ENCODE measurements at places on chromosomes 13 and 19.

DNA sequence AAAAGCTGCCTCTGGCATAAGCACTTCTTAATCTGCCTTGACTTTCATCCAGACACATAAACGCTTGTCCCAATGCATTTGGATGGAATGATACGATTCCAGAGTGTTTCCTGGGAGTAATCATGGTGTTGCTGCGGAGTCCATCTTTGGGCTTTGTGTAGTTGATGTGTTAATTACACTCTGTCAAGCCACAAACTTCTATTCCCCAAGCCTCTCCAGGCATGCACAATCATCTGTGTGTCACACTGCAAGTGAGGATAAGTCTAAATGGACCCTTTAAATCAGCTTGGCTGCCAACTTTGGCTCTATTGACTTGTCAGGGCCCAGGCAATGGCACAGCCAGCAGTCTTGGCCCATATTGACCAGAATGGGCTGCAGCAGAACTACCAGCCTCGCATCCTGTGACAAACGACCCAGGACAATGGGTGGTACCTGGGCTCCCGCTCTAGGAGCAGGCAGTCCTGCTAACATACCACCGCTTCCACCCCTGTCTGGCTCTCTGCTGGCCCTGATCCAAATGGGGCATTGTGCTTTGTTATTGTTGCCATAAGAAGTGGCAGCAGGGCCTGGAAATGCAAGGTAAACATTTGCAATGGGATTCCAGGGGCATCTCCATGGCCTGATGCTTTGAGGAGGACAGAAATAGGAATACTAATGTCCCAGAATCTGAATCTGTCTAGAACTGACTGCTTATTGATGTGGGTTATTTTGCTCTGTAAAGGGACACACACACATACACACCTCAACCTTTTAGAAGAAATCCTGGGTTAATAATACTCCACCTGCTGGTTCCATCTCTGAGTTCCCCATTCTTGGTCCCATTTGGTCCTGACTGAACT is 127.2 kb downstream of the DNAJC15 start:
- no peak for DNase-seq

DNA sequence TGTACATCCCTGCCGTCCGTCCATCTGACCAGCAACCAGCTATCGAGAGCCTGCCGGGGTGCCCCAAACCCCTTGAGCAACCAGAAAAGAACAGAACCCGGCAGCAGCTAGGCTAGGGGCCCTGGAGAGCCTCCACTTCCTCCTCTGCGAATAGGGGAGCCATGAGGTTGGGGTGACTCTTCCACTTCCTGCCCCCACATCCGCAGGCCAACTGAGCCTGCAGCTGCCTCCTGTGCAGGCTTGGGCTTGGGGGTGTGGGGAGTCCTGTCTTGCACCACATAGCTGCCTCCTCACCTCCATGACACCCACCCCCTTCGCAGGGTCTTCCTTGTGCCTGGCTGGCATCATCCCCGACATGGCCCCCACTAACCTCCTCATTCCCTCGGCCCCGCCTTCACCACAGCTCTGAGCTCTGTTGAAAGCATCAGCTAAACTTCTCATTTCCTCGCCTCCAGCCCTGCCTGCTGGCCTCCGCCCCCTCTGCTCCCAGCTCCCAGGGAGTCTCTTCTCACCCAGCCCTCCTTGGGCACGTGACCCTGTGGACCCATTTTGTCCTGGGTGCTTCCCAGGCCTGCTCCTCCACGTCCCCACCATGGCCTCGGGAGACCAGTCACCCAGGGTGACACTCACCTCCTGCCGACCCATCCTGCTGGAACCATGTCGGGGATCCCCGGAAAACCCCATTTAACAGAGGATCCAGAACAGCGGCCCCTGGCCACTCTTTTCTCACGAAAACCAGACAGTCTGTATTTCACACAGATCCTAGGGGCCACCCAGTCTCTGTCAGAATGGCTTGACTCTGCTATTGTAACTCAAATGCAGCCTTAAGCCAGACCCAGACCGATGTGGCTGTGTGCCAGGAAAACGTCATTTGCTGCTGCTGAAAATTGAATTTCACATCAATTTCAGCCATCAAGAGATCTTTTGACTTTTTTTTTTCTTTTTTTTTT is 50.4 kb downstream of the MYO9B start:
- no peak for DNase-seq

GRCh38 chr13:109938255-109938936 is 152.0 kb upstream of the IRS2 start:
- DNase-seq, result no peak

DNA sequence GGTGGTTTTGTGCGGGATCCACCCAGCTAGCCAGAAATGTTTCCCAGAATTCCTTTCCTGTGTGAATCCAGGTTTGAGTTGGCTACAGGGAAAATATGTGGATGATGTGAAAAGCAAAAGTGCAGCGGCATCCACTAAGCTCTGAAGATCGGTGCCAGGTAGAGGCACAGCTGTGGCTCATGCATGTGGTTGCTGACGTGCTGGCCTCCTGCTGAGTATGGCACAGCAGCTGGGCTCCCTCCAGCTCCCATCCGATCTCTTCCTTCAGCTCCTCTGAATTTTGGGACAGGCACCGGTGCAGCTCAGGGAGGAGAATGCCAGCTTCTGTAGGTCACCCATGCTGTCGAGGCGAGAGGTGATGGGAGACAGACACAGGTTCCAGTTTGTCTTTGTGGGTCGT is 84.0 kb upstream of the GSX1 start:
- DNase-seq, result no peak

- DNase-seq, result no peak
Observed at GRCh38 chr13:62209529-62209928, 793.9 kb upstream of the PCDH20 start.

DNA sequence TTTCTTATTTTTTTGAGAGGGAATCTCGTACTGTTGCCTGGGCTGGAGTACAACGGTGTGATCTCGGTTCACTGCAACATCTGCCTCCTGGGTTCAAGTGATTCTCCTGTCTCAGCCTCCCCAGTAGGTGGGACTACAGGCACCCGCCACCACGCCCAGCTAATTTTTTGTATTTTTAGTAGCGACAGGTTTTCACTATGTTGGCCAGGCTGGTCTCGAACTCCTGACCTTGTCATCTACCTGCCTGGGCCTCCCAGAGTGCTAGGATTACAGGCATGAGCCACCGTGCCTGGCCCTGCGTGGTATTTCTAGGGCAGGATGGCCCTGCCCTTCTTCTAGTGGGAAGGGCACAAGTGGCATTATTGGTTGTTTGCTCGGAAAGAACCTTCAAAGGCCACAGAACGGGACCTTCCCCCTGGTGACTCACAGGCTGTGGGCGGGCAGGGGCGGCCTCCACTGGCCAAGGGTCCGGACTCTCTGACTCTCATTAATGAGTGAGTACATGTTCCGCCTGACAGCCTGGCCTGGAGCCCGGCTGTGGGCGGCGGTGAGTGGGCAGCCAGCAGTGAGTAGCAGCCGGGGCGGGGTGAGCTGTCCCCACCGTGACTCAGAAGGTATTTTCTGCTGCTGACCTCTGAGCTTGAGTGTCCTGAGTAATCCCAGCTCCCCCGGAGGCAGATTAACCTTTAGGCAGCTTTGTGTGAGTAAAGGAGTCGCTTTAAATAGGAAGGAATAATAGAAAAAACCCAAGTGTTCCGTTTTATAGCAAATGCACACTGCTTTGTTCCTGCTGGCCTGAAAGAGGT is 5.1 kb downstream of the DOT1L start:
- DNase-seq, result no peak

GRCh38 chr19:49347835-49348234 is 12.6 kb downstream of the CD37 start:
- no peak for DNase-seq

DNA sequence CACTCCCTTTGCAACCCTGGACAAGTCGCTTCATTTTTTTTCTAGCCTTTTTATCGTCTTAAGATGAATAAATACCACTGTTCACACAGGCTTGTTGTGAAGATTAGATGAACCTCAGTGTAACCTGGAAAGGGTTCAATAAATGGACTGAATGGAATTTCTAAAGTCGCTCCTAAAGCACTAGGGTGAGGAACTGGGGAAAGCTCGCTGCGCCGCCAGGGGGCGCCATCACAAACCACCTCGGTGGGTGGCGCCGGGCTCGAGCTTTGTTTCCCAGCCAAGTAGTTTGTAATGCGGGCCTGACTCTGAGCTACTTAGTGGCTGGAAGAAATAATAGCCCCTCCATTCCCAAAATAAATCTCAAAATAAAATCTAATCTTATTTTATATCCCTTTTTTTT is 2.2 kb upstream of the CEACAM6 start:
- DNase-seq, result peak; percentile 12

All from CMK (cell line).